ENCODE measurements at places on chromosomes 1 and 21.

- no peak for DNase-seq
These were observed 7.2 kb downstream of the CNIH3 start for GRCh38 chr1:224623310-224623714.

DNA sequence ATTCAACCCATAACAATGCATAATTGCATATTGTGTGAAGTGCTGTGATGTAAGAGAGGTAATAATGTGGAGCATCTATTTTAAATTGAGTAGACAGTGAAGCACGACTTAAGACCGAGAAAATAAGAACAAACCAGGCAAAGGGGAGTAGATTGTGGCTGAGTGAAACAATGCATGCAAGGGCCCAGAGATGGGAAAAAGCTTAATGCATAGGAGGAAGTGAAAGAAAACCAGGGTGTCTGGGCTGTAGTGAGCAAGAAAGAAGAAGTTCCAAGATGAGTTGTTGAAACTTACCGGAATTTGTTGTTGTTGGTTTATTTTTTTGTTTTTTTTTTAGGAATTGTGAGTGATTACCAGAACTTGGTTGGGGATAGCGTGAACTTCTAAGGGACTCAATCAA is 104.7 kb downstream of the SNX7 start:
- DNase-seq, result no peak

GRCh38 chr1:34128186-34128889 is 36.7 kb downstream of the CSMD2 start:
- no peak for DNase-seq

DNA sequence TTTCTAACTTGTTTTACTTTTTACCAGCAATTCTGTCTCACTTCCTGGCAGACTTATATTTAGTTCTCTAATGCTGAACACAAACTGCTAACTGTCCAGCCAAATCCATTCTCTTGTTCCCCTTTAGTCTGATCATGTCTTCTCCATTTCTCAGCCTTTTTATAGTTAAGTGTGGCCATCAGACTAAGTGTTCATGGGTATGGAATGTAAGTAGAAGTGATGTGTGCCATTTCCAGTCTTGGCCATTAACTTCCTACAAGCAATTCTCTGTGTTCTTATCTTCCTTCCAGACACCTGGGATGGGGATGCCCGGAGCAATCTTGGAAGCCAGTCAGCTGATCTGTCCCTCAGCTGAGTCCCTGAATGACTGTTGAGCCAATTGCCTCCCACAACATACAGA is 165.8 kb downstream of the ST6GALNAC3 start:
- no peak for DNase-seq

DNA sequence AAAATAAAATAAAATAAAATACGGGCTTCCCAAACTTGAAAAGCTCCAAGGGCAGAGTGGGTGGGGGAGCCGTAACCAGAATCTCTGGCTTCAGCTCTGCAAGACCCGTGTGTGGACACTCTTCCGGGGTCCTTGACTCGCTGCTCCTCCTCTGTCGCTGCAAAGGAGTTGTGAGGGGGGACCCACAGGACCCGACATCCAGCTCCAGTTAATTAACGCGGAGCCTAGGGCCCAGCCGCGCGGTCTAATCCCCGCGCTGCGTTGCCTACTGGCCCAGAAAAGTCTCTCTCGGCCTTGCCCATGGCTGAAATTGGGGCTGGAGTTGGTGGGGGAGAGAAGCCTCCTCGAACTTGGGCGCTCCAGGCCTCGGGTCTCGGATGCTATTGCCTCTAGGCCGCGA is 1.8 kb downstream of the LMX1A start:
- no peak for DNase-seq

- DNase-seq, result no peak
These were observed 121.8 kb downstream of the HMGB4 start for GRCh38 chr1:33985656-33986055.

DNA sequence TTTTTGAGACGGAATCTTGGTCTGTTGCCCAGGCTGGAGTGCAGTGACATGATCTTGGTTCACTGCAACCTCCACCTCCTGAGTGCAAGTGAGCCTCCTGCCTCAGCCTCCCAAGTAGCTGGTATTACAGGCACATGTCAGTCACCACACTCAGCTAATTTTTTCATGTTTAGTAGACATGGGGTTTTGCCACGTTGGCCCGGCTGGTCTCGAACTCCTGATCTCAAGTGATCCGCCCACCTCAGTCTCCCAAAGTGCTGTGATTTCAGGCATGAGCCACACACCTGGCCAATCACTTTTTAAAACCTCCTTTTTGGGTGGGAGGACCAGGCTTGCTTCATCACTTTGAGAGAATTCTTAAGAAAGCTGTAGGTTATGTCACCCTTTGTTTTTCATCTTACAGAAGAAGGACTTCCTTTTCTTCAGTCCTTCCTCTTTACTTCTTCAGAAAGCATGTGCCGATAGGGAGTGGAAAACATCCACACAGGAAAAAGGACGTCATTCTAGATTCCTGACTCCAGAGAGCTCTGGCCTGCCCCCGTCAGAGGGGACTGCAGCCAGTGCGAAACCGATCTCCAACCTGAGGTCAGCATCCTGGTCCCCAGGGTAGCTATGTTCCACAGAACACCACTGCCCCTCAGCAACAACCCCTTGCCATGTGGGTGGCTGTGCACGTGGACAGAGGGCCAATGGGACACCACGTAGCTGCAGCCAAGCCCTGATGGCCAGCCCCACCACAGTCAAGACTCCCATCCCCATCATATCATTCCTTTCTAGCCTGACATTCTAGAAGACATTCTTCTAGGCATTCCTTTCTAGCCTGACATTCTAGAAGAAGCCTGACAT is 21.9 kb downstream of the NCF2 start:
- DNase-seq, result no peak

DNA sequence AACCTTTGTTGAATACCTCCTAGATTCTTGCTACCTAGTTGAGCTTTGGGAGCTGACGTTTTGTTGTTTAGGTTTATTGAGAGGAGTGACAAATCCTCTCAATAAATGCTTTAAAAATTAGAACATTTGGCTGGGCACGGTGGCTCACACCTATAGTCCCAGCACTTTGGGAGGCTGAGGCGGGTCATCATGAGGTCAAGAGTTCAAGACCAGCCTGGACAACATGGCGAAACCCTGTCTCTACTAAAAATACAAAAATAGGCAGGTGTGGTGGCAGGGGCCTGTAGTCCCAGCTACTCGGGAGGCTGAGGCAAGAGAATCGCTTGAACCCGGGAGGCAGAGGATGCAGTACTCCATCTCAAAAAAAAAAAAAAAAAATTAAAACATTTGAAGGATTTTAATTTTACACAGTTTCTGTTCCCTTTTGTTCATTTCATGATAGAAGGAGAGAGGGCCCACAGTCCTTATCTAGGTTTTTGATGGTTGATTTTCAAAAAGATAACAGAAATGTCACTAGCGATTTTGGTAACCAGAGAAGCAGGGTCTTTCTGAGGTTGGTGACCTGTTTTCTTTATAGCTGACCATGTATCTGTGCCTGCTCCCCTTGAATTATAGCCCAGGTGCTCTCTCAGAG is 44.2 kb upstream of the PIGV start:
- no peak for DNase-seq

GRCh38 chr1:173868266-173869020 is at the start of gene ZBTB37:
TSS of gene ZBTB37 (plus strand) at chr1:173868380. CDS start at chr1:173870226, 1,846 bp downstream.
- peak; percentile 85 for DNase-seq

DNA sequence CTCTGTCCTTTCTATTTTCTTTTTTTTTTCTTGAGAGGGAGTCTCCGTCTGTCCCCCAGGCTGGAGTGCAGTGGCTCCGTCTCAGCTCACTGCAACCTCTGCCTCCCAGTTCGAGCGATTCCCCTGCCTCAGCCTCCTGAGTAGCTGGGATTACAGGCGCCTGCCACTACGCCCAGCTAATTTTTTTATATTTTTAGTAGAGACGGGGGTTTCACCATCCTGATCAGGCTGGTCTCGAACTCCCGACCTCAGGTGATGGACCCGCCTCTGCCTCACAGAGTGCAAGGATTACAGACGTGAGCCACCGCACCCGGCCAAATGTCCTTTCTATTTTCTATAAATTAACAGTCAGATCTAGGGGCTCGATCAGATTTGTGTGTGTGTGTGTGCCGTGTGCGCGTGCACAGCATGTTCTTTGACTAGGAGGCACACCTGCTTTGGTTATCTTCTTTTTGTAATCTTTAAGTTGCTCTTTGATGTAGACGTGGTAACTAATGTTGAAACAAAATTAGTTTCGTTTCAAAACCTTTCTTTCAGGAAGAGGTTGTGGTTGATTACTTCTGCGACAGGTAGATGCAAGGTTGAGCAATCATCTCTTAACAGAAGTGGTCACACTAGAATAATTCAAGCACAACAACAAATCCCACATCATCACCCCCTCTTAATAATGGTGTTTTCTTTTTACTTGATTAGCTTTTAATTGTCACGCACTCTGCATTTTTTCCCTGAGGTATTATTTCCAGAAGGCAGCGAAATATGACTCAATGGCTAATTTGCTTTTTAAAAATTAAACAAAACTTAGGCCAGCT is 779 bp upstream of the DEGS1 start:
- DNase-seq, result no peak

- peak; percentile 25 for DNase-seq
These were observed 69.0 kb downstream of the VWA5B1 start for GRCh38 chr1:20359451-20360330.

DNA sequence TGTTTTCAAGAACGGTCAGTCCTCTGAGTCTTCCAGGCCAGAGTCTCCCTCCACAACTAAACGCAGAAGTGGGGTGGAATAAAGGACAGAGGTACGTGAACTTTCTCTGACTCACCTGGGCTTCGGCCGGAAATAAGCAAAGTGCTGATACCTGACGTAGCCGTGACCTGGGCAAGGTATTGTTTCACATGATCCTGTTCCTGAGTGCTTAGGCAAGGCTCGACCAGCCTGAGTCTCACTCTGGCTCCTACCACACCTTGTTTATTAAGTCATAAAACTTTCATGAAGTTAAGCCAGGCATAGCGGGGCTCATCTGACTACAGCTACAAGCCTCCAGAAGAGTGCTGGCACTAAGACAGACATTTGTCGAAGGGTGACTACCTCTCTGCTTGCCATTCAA is 327.5 kb downstream of the SETD4 start:
- no peak for DNase-seq

DNA sequence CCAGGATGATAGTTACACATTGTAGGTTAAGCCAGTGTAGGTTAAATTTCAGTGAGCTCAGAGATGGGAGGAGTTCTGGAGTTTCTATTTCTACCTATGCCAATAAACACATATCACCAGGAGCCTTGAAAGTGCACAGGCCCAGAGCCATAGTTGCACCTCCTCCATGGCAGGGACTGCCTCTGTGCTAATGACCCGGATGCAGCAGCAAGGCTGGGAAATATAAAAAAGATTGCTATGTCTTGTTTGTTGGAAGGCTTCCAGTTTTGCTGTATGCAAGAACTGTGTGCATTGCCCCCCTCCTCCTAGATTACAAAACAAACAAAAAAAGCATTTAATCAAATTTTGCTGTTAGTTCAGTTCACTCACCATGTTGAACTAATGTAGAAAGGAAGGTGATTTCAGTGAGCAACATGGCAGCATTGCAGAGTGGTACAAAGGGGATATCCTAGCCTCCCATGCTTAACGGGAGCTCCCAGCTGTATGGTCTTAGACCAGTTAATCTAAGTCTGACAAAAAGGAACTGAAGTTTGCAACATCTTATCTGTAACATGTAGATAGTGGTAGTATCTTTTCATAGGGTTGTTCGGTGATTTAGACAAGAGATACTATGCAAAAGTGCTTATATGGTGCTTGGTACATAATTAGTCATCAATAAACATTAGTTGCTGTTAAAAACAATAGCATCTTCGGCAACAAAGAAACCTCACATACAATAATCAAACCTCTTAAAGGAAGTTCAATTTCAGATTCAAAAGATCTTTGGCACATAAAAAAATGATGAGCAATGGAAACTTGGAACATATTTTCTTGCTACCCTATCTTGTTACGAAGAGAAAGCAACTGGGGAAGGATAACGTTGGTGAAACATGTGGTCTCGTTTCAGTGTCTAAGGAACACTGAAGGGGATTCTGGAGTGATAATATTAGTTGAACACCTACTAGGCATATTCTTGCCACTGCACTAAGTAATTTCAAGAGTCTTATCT is 309.5 kb downstream of the ASTN1 start:
- DNase-seq, result no peak

GRCh38 chr1:17305576-17306095 is 2.4 kb upstream of the PADI4 start:
- no peak for DNase-seq

DNA sequence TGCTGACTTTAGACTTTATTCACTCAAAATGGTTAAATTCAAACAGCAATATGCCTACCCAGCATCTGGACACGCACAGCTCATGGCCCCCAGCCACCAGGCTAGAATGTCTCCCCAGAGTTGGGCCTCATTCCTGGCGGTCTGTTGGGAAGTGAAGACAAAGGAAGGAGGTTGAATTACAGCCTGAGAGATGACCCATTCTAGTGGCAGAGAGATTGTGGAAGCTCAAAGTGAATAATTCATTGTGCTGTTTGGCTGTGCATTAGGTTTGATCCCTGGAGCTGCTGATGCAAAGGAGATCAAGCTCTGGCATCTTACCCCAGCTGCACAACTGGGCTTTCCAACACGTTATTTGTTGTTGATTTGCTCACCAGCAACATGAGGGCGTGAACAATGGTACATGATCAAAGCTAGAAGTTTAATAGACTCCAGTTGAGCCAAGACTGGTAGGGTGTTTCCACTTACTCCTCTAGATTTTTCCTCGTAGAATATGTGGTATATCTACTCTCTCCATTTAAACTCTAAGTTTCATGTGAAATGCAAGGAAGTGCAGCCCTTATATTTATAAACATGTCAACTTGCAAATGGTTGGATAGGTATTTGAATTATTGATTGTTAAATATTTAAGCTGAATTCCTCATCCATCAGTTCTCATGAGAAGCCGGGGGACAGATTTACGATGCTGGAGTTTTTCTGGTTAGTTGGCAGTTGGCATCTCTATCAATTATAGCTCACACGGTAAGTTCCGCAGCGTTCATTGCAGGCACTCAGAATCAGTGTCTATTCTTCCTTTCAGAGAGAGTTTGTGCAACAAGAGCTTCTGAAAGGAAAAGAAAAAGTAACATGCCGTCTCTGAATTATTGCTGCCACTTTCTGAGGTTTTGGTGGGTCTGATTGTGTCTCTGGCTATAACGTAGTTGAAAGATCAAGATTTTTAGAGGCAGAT is 222.7 kb downstream of the TM2D1 start:
- no peak for DNase-seq

DNA sequence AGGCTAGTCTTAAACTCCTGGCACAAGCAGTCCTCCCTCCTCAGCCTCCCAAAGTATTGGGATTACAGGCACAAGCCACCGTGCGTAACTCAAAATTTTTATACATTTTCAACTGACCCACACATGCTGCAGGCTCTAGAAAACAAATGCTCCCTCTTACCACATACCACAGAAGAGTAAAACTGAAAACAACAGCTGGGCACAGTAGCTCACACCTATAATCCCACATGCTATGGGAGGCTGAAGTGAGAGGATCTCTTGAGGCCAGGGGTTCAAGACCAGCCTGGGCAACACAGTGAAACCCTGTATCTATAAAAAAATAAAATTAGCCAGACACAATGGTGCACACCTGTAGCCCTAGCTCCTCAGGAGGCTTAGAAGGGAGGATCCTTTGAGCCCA is 56.7 kb downstream of the AKT3 start:
- DNase-seq, result no peak

DNA sequence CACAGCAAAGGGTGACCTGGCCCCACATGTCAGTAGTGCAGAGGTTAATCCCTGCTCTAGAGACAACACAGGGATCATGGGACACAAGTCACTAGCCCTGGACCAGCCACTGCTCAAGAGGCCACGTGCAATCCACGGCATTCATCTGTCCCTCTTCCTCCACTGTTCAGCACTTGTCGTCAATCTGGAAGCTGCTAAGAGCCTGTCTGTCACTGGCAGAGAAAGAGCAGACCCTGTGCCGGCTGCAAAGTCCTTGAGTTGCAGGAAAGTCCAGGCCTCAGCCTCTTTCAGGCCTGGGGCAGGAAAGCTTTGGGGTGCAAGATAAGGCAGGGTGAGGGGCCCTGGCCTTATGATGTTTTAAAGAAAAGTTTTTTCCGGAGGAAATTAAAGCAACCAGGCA is 16.7 kb downstream of the CELA2B start:
- DNase-seq, result no peak
